Stimulated activated CD4-positive, alpha-beta T cell treated with anti-CD3 and anti-CD28 coated beads, Interleukin-15, amount 100 ng/mL, for 24 hours (primary cell): ENCODE measurements at places on chromosomes 7 and 10.

DNA sequence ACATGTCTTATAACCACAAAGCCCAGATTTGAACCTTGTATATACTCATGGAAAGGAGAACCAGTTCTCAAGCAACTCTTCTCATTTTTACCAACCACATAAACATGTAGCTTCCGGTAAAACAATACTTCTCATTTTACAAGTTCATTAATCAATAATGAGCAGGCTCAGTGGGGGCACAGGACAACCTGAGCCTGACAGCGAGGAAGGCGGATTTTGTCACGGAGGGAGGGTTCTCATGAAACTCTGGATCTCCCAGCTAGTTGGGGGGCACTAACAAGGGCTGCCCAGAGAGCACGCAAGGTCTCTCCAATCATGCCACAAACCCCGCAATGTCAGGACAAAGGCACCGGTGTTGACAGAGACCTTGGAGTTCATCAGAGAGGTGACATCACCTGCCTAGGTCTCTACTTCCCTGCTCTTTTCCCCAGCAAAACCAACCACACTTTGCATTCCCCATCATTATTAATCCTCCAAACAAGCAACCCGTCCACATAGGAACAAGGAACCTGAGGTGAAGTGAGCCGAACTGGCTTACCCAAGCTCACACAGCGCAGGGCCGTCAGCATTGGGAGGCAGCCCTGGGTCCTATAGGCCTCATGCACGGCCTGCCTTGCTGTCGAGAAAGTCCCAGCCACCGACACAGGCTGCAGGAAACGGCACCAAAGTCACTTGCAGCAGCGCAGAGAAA is 192.1 kb upstream of the KLF14 start:
- DNase-seq = no peak

DNA sequence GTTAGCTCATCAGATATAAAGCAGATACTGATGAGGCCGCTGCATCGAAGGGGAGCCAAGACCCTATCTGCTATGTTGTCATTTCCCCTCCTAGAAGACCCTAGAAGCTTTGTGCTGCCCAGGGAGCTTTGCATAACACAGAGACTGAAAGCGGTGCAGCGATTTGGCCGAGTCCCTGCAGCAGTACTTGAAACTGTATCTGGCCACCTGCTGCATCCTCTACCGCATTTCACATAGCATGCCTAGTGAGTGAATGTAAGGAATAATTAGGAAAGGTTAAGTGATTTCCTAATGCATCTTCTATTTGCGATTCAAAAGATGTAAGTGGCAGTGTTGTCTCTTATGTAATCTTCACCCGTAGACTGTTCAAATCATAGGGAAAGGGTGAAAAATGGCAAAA is 106.7 kb downstream of the LRMDA start:
- no peak for DNase-seq

- no peak for DNase-seq
These were observed 112.2 kb upstream of the GALNT17 start for GRCh38 chr7:71019706-71020105.

DNA sequence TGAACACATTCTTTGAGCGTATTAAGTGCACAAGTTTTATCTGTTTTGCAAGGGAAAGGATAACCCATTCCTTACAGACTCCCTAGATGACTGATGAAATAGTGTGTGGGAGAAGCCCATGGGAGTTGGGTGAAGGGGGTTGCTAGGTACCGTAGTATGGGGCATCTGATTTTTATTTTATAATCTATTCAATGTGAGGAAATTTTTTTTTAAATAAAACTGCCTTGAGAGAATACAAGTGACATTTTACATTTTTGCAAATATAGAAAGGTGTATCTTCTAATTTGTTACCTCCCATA is 1.4 kb downstream of the BTAF1 start:
- DNase-seq = no peak
